GM04504 (cell line): ENCODE measurements at places on chromosomes 1 and 21.

- DNase-seq: no peak
Measured at GRCh38 chr1:221174330-221174993, 295.2 kb downstream of the HLX start.

- DNase-seq: no peak
Measured at GRCh38 chr1:206631085-206631509, 4.2 kb upstream of the DYRK3 start.

GRCh38 chr1:114369930-114370329 is 141.1 kb downstream of the TRIM33 start:
- no peak for DNase-seq

DNA sequence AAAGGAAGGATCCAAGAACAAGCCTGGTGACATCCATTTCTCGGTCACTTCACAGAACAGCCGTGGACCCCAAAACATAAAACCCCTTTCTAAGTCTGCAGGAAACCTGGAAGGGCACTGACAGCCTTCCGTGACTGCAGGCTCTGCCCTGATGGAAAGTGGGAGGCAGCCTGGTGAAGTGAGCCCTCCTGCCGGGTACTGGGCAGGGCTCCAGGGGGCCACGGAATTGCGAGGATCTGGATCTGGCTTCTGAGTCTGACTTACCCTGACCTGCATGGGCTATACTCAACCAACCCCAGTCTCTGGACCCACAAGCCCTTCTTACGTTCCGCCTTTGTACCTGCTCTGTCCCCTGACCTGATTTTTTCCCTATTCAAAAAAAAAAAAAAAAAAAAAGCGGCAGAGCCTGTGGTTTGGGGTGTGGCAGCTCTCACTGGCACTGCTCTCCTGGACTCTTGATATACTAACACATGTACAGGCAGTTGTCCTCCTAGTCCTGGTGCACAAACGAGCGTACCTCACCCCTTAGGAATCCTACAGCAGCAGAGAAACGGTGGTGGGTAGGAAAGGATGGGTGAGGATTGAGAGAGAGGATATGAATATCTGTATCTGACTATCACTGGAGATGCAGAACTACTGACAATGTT is 82.9 kb downstream of the BEND5 start:
- DNase-seq: no peak

GRCh38 chr21:42721341-42721824 is 68.0 kb downstream of the PDE9A start:
- no peak for DNase-seq

DNA sequence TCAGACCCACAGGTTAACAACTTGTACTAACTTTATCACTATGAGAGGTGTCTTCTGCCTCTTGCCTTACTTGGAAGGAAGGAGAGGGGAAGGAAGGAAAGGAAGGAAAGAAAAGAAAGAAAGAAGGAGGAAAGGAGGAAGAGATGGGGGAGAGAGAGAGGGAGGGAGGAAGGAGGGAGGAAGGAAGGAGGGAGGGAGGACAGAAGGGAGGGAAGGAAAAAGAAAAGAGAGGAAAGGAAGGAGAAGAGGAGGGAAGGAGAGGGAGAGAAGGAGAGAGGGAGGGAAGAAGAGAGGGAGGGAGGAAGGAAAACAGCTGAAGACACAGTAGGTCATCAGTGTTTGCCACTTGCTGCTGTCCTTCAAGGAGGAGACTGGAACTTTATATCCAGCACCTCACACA is 5.3 kb upstream of the SIPA1L2 start:
- DNase-seq: no peak

DNA sequence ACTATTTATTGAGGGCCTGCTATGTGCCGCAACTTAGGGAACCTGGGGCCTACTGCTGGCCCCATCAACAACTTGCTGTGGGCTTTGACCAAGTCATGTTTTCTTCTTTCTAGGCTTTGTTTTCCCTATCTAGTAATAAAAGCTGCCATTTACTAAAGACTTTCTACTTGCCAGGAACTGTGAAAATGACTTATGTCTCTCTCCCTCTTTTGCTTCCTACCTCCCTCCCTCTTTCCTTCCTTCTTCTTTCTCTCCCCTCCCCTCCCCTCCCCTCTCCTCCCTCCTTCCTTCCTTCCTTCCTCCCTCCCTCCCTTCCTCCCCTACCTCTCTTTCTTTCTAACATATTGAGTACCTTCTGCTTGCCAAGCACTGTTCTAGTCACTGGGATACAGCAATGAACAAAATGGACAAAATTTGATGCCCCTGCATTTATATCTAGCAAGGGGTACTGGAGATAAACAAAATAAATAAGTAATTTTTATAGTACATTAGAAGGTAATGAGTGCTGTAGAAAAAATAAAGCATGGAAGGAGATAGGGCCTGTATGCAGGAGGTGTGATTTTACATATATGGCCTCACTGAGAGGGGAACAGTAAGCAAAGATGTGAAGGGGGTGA is 170.3 kb upstream of the USP24 start:
- no peak for DNase-seq

DNA sequence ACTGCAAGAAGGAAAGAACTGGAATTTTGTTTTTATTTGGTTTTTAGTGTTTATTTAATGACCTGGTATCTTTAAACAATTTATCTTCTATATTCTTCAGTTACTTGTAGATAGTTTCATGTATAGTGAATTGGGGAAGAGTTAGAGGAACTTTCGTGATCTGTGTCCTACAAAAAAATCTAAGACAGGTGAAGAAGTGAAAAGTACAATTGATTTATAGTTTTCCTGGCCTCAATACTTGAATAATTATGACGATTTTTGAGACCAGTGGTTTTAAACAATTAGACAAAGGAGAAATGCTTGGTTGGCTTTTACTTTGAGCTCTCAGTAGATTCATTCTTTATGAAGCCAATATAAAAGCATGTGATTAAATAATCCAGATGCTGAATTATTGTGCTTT is 7.5 kb downstream of the MIER1 start:
- no peak for DNase-seq

DNA sequence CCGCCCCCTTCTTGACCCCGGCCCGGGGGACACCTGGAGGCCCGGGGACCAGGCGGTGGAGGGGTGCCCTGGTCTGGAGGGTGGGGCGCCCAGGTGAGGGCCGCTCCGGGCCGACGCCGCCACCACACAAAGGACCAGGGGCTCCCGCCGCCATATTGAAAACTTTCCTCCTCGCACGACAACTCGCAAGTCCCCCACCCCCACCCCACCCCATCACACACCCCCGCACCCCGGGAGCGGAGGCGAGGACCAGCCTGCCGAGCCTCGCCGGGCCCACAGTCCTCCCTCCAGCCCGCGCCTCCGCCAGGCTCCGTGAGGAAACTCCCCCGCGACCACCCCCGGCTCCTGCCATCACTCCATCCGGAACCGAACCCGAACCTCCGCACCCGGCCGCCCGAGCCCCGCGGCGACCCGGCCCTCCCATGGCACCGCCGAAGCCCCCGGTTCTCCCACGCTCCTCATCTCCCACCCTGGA is 733 bp downstream of the KDM5B start:
- no peak for DNase-seq

DNA sequence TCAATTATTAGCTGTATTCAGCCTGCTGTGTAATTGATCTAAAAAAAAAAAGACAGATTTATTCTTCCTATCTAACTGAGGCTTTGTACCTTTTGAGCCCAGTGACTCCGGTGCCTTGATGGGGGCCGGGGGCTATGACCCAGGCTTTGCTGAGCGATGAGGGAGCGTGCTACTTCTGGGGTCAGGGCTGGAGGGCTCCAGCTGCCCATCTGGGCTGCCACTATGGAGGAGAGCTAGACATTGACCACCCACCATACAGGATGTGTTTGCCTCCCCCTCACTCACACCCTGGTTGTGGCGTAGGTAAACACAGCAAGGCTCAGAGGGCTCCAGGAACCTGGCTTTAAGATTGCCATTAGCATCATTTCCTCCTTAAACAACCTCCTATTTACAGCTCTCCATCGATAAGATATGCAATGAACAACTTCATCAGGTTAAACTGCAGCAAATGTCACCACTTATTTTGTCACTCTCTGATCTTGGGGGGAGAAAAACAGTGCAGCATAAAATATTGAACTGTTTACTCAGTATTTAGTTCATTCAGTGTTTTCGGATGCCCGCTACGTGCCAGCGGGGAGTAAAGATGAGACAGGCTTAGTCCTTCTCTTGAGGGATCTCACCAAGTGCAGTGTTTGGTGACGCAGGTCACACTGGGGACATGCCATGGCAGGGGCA is 231.6 kb downstream of the KIF26B start:
- no peak for DNase-seq

DNA sequence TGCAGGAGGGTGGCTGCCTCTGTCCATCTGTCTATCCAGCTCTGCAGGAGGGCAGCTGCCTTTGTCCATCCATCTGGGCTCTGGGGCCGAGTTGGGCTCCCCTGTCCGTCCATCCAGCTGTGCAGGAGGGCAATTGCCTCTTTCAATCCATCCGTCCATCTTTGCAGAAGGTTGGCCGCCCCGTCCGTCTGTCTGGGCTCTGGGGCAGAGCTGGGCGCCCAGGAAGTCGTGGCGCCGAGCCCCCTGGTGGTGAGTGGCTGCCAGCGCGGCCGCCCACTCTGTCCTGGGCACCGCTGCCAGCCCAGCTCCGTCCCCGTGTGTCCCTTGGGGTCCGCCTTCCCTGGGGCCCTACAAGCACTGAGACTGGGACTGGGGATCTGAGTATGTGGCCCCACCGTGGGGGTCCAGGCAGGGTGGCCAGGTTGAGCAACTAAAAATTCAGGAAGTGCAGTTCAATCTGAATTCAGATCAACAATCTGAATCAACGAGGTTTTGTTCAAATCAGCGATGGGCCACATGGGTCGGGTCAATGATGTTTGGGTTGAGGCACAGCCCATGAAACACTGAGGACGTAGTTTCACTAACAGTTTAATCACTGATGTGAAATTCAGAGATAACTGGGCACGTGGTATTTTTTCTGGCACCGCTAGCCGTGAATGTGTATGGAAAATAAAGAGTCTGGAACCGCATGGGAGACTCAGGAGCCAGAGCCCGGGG is 99.1 kb upstream of the ACTRT2 start:
- DNase-seq: no peak

GRCh38 chr1:171037626-171038025 is 53.1 kb upstream of the FMO3 start:
- no peak for DNase-seq

GRCh38 chr1:221709854-221710253 is 32.0 kb downstream of the DUSP10 start:
- DNase-seq: no peak

DNA sequence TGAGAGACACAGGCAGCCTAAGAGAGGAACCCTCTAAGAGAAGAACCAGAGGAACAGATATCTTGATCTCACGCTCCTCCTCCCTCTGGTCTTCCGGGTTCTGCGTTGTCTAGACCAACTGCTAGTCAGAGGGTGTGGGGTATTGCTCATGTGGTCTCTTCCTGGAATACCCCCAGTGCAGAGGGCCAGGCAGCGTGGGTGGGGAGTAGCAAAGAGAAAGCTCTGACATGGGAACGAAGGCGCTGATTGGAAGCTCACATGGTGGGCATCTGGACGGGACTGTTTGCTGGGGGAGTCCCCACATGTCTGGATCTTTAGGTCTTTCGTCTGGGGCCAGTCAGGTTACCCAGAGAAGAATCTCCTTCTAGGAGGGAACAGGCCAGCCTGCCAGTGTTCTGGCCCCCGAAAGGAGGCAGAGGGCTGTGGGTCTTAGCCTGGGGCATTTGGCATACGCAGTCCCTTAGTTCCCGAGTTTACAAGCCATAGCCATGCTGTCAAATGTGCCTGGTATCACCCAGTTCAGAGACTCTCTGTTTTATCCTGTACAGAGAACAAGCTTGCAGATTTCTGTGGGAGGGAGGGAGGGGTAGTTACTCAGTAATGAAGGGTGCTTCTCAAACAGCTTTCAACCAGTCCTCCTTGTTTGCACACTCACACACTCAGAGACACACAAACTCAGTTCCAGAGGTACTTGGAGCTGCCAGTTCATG is 18.3 kb upstream of the IL6R start:
- no peak for DNase-seq

DNA sequence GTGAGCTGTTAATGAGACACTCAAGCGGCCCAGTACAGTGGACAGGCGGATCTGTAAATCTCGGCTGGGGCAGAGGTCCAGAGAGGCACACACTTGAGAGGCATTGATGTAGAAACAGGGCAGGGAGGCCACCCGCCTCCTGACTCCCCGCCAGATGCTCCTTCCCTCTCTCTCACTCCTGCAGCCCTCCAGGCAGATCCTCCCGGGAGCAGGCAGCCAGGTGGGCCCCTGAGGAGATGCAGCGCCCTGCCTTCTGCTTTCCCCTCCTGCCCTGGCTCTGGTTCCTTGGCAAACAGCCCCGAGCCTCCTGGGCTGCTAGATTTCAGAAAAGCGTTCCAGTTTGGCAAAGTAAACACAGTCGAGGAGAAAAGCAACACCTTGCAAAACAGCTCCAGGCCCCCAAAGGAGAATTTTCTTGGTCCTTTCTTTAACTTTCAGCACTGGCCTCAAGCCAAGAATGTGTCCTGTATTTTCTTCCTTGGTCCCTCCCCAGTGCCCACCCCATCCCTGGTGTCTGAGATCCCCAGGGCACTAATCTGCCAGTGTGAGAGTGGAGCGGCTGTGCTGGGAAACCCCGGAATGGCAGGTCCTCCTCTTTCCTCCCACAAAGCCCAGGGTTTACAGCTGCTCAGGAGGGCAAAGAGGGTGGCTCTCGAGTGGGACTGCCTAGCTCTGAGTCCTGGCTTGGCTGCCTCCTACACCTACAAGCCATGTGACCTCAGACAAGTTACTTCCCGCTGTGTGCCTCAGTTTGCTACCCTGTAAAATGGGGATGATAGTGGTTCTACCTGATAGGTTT is 29.4 kb upstream of the IFNLR1 start:
- DNase-seq: no peak

GRCh38 chr1:226558036-226558650 is 9.6 kb downstream of the STUM start:
- no peak for DNase-seq

- DNase-seq: no peak
Measured at GRCh38 chr1:218880484-218881060, 293.1 kb upstream of the LYPLAL1 start.

DNA sequence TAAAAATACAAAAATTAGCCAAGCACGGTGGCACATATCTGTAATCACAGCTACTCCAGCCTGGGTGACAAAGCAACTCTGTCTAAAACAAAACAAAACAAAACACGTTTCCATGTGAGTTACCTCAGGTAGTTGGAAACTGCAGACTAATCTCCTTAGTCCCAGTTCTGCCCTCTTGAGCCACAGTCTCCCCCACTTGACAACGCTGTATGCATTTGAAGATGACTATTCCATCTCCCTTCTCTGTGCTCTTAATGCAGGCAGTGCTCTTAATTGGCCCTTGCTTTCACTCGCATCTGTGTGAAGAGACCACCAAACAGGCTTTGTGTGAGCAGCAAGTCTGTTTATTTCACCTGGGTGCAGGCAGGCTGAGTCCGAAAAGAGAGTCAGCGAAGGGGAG is 19.6 kb upstream of the DHCR24 start:
- no peak for DNase-seq

DNA sequence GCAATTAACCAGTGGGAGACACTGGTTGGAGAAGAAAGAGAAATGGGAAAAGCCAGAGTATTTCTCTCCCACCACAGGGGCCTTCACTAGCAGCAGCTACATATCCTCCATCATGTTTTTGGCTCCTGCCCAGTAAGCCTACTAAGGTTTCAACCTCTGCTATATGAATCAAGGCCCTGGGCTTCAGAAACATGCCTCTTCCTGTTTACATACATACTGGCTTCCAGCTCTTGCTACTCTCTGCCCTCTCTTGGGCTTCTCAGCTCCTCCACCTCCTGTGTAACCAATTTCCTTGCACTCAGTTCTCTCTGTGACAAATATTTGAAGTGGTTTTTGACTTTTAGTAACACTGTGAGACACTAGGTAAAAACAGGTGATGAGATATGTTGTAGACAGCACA is 80.8 kb downstream of the LRRC7 start:
- DNase-seq: no peak
